ENCODE measurements at places on chromosomes 5 and 9.

DNA sequence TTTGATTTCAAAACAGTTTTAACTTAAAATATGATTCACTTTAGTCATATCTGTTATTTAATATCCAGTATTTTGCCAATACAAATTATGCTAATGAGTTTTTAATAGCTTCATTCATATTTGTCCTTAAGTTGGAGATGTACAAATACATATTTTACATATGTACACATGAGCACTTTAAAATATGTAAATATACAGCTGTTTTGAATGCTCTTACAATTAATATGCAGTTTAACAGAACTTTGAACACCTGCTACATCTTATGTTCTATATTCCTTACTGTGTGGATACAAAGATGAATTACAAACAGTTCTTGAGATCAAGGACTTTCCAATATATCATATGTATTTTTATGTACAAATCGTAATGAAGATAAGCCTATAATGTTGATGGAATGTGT, 74.0 kb downstream of the CHSY3 start:
- DNase-seq, result no peak

GRCh38 chr5:77077829-77078176, 9.3 kb downstream of the ZBED3 start:
- DNase-seq, result no peak

DNA sequence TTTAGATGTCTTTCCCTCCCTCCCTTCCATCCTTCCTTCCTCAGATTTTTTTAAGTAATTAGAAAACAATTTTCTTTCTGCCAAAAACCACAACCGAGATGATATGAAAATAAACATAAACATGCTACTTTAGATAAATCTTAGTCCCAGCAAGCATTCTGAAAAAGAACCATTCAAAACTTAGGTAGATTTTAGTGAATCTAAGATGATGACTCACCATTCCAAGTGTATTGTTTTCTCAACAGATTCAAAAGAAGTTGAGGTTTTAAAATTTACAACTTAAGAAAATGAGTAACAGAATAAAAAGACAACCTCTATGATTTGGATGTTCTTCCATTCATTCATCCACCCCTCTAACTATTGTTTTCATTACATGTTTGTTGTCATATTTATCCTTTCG, 465.1 kb downstream of the PDE4D start:
- DNase-seq, result no peak

DNA sequence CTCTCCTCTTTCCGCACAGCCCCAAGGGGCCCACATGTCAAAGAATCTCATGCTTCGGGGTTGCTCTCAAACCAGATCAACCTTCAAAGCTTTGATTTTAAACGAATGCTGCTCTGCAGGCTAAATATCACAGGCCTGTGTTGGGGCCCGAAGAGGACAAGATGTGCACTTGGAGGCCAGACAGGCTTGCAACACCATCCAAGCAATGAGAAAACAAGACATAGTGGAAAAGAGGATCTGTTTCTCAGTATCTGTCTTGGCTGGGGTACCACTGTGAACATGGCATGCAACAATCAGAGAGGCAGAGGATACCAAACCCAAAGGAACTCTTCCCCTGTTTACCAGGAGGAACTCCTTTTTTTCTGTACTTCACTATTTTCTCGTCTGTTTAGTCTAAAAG, 321.8 kb downstream of the SLIT3 start:
- no peak for DNase-seq

DNA sequence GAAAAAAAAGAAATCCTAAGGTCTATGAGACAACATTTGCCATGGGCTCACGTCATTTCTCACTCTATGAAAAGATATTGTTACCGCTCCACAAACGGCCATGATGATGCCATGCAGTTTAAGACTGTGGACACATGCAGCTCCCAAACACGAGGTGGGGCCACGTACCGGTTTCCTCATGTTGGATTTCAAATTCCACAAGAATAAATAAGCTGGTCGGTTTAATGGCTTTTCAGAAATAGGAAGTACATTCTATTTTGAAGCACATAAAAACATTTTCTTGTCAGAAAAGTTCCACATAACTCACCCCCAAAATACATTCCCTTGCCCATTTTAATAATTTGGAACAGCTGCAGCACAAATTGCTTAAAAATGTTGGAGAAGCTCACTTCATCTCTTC, 130.6 kb downstream of the MYO10 start:
- DNase-seq, result no peak

DNA sequence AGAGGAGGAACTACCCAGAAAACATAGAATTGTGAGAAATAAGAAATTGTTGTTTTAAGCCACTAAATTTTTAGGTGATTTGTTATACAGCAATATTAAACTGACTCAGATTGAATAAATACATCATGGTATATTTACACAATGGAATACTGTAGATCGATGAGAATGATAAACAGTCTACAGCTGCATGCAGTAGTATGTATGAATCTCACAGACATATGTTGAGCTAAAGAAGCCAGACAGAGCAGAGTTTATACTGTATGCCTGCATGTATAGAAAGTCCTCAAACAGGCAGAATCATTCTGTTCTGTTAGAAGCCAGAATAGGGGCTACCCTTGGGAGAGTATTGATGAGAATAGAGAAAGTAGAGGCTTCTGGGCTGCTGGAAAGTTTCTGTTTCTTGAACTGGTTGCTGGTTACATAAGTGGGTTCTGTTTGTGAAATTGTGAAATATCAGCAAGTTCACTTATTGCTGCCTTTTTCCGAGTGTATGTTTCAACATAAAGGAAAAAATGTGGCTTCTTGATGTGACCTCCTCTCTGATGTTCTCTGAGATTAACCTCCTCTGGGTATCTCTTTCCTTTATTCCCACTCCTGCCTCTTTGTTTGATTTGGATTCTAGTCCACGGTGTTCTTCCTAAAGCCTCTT, 9.6 kb downstream of the KIAA1958 start:
- no peak for DNase-seq
